ENCODE measurements at places on chromosomes 7 and 10.

DNA sequence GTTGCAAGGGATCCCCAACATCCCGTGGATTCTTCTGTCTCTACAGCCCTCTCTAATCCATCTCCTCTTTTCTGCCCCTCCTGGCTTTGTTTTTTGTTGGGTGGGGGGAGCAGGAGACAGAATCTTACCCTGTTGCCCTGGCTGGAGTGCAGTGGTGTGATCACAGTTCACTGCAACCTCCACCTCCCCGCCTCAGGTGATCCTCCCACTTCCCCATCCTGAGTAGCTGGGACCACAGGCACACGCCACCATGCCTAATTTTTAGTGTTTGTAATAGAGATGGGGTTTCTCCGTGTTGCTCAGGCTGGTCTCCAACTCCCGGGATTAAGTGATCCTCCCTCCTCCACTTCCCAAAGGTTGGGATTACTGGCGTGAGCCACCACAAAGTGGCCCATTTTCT is 121.8 kb downstream of the MYL10 start:
- DNase-seq = no peak

GRCh38 chr10:97028126-97028831 is 157.5 kb downstream of the SLIT1 start:
- DNase-seq = no peak

- DNase-seq = no peak
These were observed 52.7 kb upstream of the BTRC start for GRCh38 chr10:101301111-101301731.

- no peak for DNase-seq
These were observed 293.3 kb downstream of the ADRA2A start for GRCh38 chr10:111370101-111370500.

- DNase-seq = no peak
These were observed 26.5 kb upstream of the SPOCK2 start for GRCh38 chr10:72114706-72115450.

DNA sequence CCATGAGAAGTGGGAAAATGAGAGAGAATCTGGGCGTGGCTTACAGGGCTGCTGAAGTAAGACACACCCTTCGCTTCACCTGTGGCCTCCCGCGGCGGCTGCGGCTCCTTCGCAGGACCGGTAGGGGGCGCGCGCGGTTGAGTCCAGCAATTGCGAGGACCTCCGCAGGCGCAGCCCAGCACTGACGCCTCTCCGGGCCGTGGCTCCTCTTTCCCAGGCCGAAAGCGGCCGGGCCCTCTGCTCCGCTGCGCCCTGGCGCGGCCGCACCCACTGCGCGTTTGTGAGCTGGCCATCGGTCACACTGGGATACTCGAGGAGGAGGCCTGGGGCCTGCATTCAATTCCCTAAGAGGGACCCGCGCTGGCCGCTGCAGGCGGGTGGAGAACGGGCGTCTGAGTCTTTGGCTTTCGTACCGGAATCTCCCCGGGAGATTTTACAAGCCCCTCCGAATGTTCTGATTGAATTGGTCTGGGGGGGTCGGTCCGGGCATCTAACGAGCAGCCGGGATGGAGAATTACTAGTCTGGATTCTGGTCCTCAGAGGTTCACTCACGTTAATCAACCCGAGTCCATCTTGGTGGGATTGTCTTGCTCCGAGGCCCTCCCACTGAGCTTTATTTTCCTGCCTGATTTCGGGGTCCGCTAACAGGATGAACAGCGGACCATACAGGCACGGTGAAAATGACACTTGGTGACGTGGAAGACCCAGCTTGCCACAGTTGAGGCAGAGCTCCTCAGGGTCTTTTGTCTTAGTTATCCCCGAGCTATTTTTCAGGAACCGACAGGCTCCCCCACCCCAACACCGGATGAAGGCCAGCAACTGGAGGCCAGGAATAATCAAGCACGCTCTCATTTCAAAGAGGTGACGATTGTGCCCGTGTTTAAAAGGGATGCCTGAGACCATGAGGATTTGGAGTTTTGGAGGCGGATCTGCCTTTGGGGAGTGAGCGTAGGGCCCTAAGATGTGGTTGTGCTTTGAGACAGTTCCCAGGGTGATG is at the start of gene LRRD1:
Gene LRRD1, minus strand, starts transcription at position 215 of the 997 bp plus-strand sequence. CDS start 13,940 bp downstream, outside the sequence.
- DNase-seq = peak; percentile 81

Data from stimulated activated CD4-positive, alpha-beta T cell treated with anti-CD3 and anti-CD28 coated beads, TNF-alpha, amount 100 ng/mL, for 4 hours (primary cell).